Renal pelvis (tissue), 12 donors: ENCODE measurements at places on chromosomes 13 and 19. TPM values are rescaled to one million over a fixed set of nuclear protein-coding genes. Genes with fewer than 3 reads are reported as not detected.

Gene BIVM
- 63.7 TPM for polyA plus RNA-seq

Gene DUXA
- polyA plus RNA-seq, result not detected

Gene ELL
- polyA plus RNA-seq, result 12.0 TPM

Gene CYP2A6
- 0.57 TPM for polyA plus RNA-seq

Gene CDC42EP5
- 40.9 TPM for polyA plus RNA-seq

Gene MEF2B
- polyA plus RNA-seq, result 3.2 TPM

Gene GRIK5
- polyA plus RNA-seq, result 30.5 TPM

Gene KLF1
- 0.45 TPM for polyA plus RNA-seq

Gene ICAM5
- 0.10 TPM for polyA plus RNA-seq

Gene ANKLE1
- 2.3 TPM for polyA plus RNA-seq

Gene KIR3DL1
- polyA plus RNA-seq, result not detected

Gene GPR12
- polyA plus RNA-seq, result 0.04 TPM

Gene CACNA1A
- 2.1 TPM for polyA plus RNA-seq

Gene SERP2
- polyA plus RNA-seq, result 11.8 TPM

Gene ATCAY
- polyA plus RNA-seq, result 0.70 TPM

Gene ZNF541
- polyA plus RNA-seq, result 0.40 TPM

Gene HNRNPUL1
- polyA plus RNA-seq, result 210 TPM

Gene PVR
- 42.9 TPM for polyA plus RNA-seq

Gene ZNF536
- 2.8 TPM for polyA plus RNA-seq

Gene OR7A17
- 0.09 TPM for polyA plus RNA-seq

Gene PSG2
- not detected for polyA plus RNA-seq

Gene CEACAM20
- not detected for polyA plus RNA-seq

Gene BRD4
- 58.6 TPM for polyA plus RNA-seq

Gene OR10H1
- polyA plus RNA-seq, result not detected

Gene FGF22
- polyA plus RNA-seq, result 1.1 TPM

Gene CEACAM21
- polyA plus RNA-seq, result 1.9 TPM

Gene DCUN1D2
- 29.6 TPM for polyA plus RNA-seq

Gene WDR88
- polyA plus RNA-seq, result 2.1 TPM

Gene SIGLEC14
- polyA plus RNA-seq, result 0.92 TPM

Gene CCDC70
- not detected for polyA plus RNA-seq

Gene LILRA6
- 0.34 TPM for polyA plus RNA-seq

Gene S1PR2
- 12.1 TPM for polyA plus RNA-seq

Gene CGB1
- not detected for polyA plus RNA-seq

Gene SLC1A6
- polyA plus RNA-seq, result 0.39 TPM

Gene FFAR2
- polyA plus RNA-seq, result 0.28 TPM

Gene INAFM1
- polyA plus RNA-seq, result 8.4 TPM

Gene MEIOSIN
- not detected for polyA plus RNA-seq

Gene ZNF285
- polyA plus RNA-seq, result 11.4 TPM

Gene NECTIN2
- 187 TPM for polyA plus RNA-seq

Gene LRRC63
- polyA plus RNA-seq, result 0.28 TPM

Gene WTIP
- polyA plus RNA-seq, result 43.7 TPM

Gene CD33
- 1.8 TPM for polyA plus RNA-seq

Gene FPR3
- polyA plus RNA-seq, result 0.21 TPM

Gene KLK5
- polyA plus RNA-seq, result 1.9 TPM

Gene GPX4
- polyA plus RNA-seq, result 246 TPM

Gene PODNL1
- polyA plus RNA-seq, result 0.97 TPM

Gene ECSIT
- polyA plus RNA-seq, result 49.0 TPM

Gene SLITRK5
- polyA plus RNA-seq, result 2.3 TPM
